ENCODE measurements at places on chromosomes 2 and 18.

DNA sequence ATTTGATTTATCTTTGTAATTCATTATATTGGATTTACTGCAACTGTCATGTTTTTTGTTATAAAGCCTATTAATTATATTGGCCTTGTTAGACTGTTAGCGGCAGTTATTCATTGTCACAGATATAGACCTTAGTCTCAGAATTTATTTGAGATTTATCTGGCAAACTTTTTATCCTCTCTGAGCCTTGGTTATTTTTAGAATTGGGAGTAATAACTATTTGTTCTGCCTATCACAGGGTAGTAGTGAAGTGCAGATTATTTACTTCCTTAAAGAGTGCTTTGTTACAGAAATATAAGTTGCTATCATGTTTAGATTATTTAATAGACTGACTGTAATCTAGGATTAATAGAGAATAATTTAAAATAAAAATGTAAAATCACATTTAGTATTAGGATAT lies 41.9 kb downstream of the AGPS start:
- DNase-seq, result no peak

- DNase-seq, result no peak
Observed at GRCh38 chr2:157696036-157696435, 67.4 kb upstream of the ACVR1C start.

DNA sequence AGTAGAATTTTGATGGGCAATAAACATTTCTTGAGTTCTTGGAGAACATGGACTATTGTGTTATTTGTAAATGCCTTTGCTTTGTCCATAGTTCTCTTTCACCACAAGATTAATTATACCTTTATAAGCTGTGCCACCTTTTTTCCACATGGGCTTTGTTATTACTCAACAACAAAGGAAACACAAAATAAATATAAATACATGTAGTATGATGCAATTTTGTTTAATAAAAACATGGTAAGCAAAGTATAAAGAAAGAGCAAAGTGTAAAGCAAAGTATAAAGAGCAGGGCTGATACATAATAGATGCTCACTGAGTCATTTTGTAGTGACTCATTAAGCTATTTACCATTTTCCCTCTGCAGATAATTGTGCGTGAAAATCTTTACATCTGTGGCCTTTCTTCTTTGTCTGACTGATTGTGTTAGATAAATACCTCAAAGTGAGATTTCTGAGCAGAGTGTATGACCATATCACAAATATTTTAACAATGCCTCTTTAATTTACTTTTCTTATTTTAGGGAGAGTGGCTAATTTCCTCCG lies 80.9 kb downstream of the CERS6 start:
- no peak for DNase-seq

GRCh38 chr2:28926847-28927246 lies 32.4 kb downstream of the WDR43 start:
- no peak for DNase-seq

- no peak for DNase-seq
Observed at GRCh38 chr2:128391679-128392078, 73.0 kb upstream of the HS6ST1 start.

Measured in CD4-positive, alpha-beta T cell treated with Interleukin-2 at 100 ng/mL for 4 hours (primary cell).